ENCODE measurements at places on chromosomes 2 and 18.
A peak's percentile ranks its signal among the peaks of the same experiment; 100 is the strongest.

DNA sequence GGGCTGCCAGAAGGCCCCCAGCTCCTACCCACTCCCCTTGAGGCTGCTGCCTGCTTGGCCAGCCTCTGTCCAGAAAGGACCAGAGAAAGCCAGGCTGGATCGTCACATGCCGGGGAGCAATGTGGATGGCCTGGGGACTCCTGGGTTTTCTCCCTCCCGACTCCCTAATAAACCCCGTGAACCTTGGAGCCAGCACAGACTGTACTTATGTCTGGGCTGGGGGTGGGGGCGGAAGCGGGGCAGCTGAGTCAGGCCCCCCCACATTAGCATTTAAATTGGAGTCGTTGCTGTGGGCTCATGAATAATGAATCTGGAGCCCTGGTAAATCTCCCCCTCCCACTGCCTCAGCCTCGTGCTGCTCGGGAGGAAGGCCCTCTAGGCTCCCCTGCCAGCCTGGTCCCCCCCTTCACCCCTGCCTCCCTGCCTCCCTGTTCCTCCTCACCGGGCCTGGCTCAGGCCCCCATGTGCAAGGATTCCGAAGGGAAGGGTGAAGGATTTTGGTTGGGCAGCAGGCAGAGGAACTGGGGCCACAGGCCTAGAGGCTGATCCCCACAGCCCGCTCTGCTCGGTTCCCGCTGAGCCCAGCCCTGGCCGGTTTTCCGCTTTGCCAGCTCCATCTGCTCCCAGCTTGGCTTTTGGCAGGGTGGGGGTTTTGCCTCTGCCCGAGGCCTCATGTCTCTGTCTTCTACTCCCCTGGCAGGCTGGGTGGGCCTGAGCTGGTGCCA lies 7.3 kb upstream of the ASIC4 start:
- no peak overlapping the region for H3K4me3 ChIP-seq
- DNase-seq, result no peak
- peaks cover 60% of the 10 kb centered on the region for H3K36me3 ChIP-seq
- H3K4me1 ChIP-seq, result peaks cover 18% of the 10 kb centered on the region
- peaks cover 43% of the 10 kb centered on the region for H3K27me3 ChIP-seq

GRCh38 chr2:180411661-180412060 lies 404.6 kb upstream of the CWC22 start:
- no peak overlapping the region for H3K27ac ChIP-seq
- no peak overlapping the region for H3K4me3 ChIP-seq
- H3K36me3 ChIP-seq, result no peaks in the 10 kb centered on the region
- H3K27me3 ChIP-seq, result no peaks in the 10 kb centered on the region

GRCh38 chr18:40415176-40415791 lies 1539.8 kb upstream of the PIK3C3 start:
- H3K4me1 ChIP-seq, result no peaks in the 10 kb centered on the region
- no peak for DNase-seq
- H3K27me3 ChIP-seq, result no peaks in the 10 kb centered on the region
- H3K27ac ChIP-seq, result no peak overlapping the region

GRCh38 chr2:66957198-66957597 lies 439.9 kb upstream of the ETAA1 start:
- H3K27me3 ChIP-seq, result no peaks in the 10 kb centered on the region
- no peak overlapping the region for H3K27ac ChIP-seq
- H3K4me1 ChIP-seq, result no peaks in the 10 kb centered on the region
- no peaks in the 10 kb centered on the region for H3K36me3 ChIP-seq

DNA sequence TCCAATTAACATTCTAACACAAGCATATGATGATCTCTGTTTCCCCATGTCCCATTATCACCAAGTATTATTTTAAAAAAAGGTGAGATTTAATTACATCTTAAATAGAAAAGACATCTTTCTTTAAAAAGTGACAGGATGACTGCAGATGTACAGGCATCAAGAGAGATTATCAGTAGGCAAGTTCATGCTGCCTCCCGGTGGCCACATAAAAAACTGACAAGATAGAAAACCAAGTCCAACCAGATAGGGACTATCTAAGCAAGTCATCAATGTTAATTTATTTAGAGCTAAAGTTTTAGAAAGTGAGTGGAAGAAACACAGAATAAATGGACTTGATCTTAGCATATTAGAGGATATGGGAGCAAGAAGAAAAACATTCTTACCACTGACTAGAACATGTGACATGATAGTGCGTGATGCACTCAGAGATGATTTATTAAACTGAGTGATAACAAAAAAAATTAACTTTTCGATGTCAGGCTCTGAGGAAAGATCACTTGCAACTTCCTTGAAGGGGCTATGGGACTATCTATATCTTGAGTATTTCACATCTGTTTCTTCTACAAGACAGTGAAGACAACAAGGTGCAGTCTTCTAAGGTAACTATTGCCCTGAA lies 5.4 kb upstream of the TDRD15 start:
- no peaks in the 10 kb centered on the region for H3K4me1 ChIP-seq
- H3K27me3 ChIP-seq, result peaks cover 18% of the 10 kb centered on the region

GRCh38 chr2:222320436-222321395 lies 21.9 kb upstream of the PAX3 start:
- peak overlapping the region; percentile 77 for H3K27ac ChIP-seq
- H3K36me3 ChIP-seq, result no peaks in the 10 kb centered on the region
- no peak for DNase-seq
- peaks cover 5% of the 10 kb centered on the region for H3K4me1 ChIP-seq
- H3K4me3 ChIP-seq, result peak overlapping the region; percentile 61

DNA sequence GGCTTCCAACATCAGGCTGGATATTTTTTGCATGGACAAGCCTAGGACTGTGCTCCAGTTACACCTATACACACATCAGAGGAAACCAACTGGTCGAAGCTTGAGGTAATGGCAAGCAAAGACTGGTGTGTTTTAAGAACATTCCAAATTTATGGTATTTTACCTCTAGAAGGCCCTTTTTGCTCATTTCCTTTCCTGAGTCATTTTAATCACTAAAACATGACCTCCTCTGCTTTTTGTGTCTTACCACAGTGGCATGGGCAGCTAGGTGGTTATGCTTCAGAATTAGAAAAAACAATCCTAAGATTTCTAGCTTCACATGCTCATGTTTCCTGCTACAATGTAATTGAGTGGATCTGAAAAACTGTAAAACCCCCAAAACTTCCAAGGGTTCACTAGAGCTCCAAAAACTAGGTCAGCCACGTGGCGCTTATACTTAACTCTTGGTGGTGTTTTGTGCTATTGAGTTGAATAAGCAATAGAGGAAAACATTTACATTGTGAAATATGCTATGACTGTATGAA lies 30.6 kb upstream of the CHRNA1 start:
- H3K27me3 ChIP-seq, result peaks cover 6% of the 10 kb centered on the region
- H3K4me1 ChIP-seq, result no peaks in the 10 kb centered on the region

GRCh38 chr2:223578846-223579245 lies 23.3 kb downstream of the SCG2 start:
- peaks cover 8% of the 10 kb centered on the region for H3K27me3 ChIP-seq
- H3K4me1 ChIP-seq, result no peaks in the 10 kb centered on the region
- DNase-seq, result no peak
